ENCODE measurements at places on chromosomes 6 and 20. TPM values are rescaled to one million over a fixed set of nuclear protein-coding genes. Genes with fewer than 3 reads are reported as not detected.
A peak's percentile ranks its signal among the peaks of the same experiment; 100 is the strongest.

GRCh38 chr20:47150403-47151152 is 205.9 kb downstream of the ZMYND8 start:
- DNase-seq = no peak

DNA sequence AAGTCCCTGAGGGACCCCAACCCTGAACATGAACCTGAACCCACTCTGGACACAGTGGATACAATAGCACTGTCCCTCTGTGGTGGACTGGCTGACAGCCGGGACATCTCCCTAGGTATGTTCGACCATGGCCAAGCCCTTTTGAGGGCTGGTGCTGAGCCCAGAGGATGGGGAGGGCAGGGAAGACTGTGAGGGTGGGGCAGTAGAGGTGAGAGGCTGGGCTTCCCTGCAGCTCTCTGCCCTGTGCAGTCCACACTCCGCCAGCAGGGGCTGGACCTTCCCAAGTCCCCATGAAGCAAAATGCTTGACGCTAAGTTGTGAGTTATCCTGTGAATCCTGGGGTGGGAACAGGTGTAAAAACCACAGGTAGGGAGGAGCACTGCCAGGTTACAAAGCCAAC is 11.5 kb downstream of the LPIN3 start:
- no peak for DNase-seq

DNA sequence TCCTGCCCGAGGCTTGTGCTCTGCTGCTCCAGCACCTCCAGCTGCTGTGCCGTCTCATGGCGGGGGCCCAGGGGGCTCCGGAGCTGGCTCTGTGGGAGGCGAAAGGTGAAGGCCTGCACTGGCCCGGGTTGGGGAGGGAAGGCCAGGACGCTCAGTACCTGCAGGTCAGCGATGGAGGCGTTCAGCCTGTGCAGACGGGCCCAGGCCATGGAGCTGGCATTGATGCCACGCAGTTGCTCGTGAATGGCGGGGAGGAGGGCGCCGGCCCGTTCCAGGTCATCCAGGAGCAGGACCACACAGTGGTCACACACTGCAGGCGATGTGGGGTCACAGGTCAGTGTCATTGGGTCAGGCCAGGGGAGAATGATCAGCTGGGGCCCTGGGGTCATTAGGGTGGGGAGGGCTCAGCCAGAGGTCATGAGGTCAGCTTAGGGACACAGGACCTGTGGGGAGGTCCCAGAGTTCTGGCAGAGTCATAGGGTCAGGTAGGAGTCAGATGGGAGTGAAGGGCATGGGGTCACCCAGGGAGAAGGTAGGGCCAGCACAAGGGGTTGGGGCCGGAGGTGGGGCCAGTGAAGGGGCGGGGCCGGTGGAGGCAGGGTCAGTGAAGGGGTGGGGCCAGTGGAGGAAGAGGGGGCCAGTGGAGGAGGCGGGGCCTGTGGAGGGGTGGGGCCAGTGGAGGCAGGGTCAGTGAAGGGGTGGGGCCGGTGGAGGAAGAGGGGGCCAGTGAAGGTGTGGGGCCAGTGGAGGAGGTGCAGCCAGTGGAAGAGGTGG is 18.0 kb downstream of the ADRM1 start:
- no peak for DNase-seq

DNA sequence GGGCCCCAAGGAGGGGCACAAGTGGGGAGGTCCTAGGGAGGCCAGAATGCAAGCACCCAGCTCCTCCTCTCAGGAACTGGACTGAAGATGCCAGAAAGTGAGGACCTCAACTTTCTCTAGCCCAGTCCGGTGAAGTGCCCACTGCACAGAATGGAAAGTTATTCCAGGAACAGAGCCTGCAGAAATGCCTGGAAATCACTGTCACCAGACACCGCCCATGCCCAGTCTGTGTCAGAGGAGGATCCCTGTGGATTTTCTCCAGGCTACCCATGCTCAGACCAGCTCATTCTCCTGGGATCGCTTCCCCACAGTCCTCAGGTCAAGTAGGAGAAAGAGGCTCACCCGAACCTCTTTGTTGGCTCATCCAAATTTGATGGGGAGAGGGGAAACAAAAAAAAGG is 6.5 kb downstream of the PRPH2 start:
- no peak for DNase-seq

DNA sequence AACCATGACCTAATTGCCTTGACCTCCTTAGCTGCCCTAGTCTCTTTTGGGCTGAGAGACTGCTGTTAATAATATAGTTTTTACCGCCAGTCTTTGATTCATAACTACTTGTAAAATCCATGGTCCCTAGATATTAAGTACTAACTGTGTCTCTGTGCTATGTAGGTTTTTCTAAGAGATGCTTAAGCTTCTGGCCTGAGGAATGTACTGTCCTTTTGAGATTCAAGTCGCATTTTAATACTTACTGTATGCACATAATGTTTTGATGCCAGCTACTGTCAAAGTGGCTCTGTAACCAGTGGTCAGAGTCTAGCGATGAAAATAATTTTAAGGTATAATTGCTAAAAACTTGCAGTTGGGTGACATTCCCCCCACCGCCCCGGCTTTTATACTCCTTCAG is 2.1 kb downstream of the AKAP12 start:
- no peak for DNase-seq

- DNase-seq = no peak
Measured at GRCh38 chr20:5331340-5331739, 14.6 kb upstream of the PROKR2 start.

- peak; percentile 85 for DNase-seq
Measured at GRCh38 chr20:60262967-60263603, 304.9 kb downstream of the CDH26 start.

- DNase-seq = no peak
Measured at GRCh38 chr6:79614326-79615305, 16.5 kb upstream of the SH3BGRL2 start.

DNA sequence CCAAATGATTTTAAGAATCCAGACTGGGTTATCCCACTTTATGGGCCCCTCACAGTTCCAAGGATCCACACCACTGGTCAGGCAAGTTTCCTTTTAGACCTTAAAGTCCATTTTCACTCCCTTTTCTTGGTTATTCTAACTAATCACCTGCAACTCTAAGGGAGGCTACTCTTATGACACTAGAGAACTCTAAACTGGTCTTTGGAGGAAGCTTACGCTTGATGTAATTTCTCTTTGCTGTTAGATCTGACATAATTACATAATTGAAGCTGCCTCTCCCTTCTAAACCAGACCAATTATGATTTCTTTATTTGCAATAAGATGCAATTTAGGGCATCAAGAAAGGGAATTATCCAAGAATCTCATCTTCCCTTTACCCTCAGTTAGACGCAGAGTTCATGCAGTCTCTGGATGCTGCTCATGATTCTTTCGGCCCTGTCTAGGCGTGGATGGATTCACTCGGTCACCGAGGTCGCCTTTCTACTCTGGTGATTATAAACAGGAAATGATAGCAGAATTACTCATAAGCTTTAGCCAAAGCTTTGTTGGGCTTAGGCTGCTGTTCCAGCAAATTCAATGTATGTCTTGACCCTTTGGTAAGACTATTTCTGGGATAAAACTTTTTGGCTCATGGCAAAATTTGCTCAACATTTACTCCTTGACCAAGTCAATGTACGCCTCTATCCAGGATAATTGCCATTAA is 166.4 kb upstream of the PRND start:
- DNase-seq = no peak

- DNase-seq = no peak
Measured at GRCh38 chr6:7390226-7390878, 744 bp downstream of the RIOK1 start.

DNA sequence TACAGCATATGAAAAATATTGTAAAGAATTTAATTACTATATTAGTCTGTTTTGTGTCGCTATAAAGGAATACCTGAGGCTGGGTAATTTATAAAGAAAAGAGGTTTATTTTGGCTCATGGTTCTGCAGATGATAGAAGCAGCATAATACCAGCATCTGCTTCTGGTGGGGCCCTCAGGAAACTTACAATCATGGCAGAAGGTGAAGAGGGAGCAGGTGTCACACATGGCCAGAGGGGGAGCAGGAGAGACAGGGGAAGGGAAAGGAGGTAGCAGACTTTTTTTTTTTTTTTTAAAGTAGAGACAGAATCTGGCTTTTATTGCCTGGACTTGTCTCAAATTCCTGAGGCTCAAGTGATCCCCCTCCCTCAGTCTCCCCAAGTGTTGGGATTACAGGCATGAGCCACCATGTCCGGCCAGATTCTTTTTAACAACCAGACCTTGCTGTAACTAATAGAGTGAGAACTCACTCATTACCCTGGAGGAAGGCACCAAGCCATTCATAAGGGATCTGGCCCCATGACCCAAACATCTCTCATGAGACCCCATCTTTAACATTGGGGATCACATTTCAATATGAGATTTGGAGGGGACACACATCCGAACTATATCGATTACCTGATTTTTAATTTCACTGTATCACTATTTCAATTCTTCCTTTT is 64.6 kb downstream of the MAN1A1 start:
- no peak for DNase-seq

GRCh38 chr20:36149469-36149868 is 5.1 kb upstream of the EPB41L1 start:
- DNase-seq = no peak

DNA sequence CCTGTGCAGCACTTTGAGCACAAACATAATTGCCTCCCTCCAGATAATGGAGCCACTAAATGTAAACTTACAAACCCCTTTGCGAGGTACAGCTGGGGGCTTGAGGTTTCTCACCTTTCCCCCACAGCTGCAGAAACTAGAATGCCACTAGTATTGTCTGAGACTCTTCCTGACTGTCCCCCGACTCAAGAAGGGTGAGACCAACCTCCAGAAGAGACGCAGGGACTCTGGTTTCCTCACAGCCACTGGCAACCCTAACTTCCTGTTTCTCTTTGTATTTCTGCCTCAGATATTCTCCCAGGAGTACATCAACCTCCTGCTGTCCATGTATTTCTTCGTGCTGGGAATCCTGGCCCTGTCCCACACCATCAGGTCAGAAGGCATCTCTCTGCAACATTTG is 23.6 kb downstream of the HM13 start:
- no peak for DNase-seq

DNA sequence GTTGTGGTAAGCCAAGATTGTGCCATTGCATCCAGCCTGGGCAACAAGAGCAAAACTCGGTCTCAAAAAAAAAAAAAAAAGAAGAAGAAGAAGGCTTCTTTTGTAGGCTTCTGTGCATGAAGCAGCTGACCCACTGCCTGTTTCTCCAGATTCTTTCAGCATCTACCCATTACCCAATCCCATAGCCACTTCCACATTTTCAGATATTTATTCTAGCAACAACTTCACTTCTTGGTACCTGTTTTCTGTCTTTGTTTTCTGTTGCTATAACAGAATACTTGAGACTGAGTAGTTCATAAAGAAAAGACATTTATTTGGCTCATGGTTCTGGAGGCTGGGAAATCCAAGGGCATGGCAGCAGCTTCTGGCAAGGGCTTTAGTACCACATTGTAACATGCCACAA is 95.3 kb upstream of the SGK1 start:
- no peak for DNase-seq

GRCh38 chr20:58458342-58459057 is 56.7 kb downstream of the APCDD1L start:
- DNase-seq = no peak

- no peak for DNase-seq
Measured at GRCh38 chr6:73614802-73615201, 39.0 kb downstream of the SLC17A5 start.

- no peak for DNase-seq
Measured at GRCh38 chr20:32623667-32624157, 38.6 kb upstream of the NOL4L start.

GRCh38 chr6:1627827-1628560 is 18.3 kb downstream of the FOXC1 start:
- peak; percentile 24 for DNase-seq

DNA sequence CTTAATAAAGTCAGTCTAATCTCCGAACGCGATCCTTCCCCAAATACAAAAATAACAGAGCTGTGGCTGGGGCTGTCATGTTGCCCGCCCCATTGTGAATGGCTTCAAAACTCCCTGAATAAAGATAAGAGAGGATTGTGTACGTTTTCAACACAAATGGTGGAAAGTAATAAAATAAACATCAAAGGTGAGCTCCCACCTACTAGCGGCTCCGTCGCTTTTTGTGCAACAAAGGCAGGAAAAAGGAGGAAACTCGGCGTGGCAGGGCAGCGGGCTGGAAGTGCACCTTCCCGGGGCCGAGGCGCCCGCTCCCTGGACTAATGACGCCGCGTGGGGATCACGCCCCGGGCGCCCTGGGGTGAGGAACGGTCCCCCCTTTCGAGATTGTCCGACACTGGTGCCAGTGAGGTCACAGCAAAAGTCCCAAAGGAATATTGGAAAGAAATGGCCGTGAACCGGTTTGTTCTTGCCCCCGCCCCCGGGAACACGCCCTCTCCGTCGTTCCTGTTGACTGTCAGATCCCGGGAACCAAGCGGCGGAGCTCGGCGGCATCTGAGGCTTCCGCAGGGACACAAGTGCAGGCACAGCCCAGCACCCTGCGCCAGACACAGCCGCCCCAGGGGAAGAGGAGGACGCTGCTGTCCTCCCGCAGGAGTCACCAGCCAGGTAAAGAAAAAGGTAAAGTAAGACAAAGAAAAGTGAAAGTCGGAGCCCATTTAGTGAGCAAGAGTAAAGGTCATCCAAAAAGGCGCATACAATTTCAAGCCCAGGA is 1.1 kb upstream of the FOXQ1 start:
- DNase-seq = peak; percentile 66

- DNase-seq = no peak
Measured at GRCh38 chr6:112014483-112014882, 39.4 kb upstream of the CCN6 start.

- DNase-seq = no peak
Measured at GRCh38 chr6:147003186-147003585, 201.0 kb upstream of the STXBP5 start.

- DNase-seq = no peak
Measured at GRCh38 chr20:33394718-33395117, 6.6 kb downstream of the CDK5RAP1 start.

DNA sequence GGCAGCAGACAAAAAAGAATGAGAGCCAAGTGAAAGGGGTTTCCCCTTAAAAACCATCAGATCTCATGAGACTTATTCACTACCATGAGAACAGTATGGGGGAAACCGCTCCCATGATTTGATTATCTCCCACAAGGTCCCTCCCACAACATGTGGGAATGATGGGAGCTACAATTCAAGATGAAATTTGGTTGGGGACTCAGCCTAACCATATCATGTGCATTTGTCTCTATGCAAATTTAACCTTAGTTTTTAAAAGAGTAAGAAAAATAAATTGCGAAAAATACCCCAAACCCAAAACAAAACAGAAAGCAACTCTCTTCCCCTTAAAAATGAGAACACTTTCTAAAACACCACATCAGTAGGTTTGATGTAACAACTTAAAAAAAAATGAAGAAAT is 22.6 kb upstream of the GPR6 start:
- DNase-seq = no peak

Gene GSTA2
- polyA plus RNA-seq = not detected

Gene ELOVL2
- 0.03 TPM for polyA plus RNA-seq

Gene MTFR2
- 2.2 TPM for polyA plus RNA-seq

Gene SYTL3
- 6.4 TPM for polyA plus RNA-seq

Gene BTNL2
- polyA plus RNA-seq = not detected

Gene RUNX2
- polyA plus RNA-seq = 0.86 TPM

Gene TTBK1
- polyA plus RNA-seq = 0.05 TPM

Gene SLC17A3
- not detected for polyA plus RNA-seq

Gene JAG1
- 7.7 TPM for polyA plus RNA-seq

Gene NKAPL
- 1.4 TPM for polyA plus RNA-seq

Gene SAMD10
- 10.1 TPM for polyA plus RNA-seq

All from spleen (tissue), 13 donors.